ENCODE measurements at places on chromosomes 6 and 20.

- no peak for DNase-seq
Observed at GRCh38 chr6:404685-405423, 13.3 kb downstream of the IRF4 start.

DNA sequence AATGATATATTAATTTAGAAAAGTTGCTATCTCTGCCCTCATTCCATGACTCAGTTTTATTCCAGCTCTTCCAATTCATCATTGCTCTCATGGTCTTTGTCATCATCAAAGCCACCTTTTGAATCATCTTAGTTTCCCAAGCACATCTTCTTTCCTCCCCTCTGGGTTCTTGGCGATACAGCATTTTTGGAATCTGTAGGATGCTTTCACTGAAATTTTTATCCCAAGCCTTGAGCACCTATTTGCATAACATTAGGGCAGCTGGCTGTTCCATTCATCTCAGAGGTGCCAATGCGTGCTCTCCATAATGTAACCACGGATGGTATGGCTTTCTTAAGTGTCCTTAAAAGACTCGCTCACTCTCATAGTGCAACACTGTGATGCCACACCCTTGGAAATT, 100.4 kb downstream of the SNX5 start:
- DNase-seq, result no peak

DNA sequence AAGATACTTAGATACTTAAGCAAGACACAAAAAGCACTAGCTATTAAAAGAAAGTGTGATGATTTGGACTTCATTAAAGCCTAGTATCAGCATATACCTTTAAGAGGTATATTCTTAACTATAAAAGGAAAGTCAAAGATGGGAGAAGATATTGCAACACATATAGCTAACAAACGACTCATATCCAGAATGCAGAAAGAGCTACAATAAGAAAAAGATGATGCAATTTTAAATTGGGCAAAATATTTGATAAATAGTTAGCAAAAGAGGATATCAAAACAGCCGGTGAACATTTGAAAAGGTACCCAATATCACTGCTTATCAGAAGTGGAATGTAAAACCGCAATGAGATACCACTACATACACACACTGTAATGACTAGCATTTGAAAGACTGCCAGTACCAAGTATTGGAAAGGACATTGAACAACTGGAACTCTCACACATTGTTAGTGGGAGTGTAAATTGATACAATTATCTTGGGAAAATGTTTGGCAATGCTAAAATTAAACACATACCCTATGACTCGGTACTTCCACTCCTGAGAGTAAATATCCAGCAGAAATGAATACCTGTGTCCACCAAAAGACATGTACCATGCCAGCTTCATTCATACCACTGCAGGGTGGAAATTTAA, 25.7 kb downstream of the MUC22 start:
- no peak for DNase-seq

GRCh38 chr20:43243672-43244269, 54.1 kb upstream of the PTPRT start:
- DNase-seq, result no peak

GRCh38 chr6:26142026-26142425, 54.8 kb downstream of the HFE start:
- no peak for DNase-seq

DNA sequence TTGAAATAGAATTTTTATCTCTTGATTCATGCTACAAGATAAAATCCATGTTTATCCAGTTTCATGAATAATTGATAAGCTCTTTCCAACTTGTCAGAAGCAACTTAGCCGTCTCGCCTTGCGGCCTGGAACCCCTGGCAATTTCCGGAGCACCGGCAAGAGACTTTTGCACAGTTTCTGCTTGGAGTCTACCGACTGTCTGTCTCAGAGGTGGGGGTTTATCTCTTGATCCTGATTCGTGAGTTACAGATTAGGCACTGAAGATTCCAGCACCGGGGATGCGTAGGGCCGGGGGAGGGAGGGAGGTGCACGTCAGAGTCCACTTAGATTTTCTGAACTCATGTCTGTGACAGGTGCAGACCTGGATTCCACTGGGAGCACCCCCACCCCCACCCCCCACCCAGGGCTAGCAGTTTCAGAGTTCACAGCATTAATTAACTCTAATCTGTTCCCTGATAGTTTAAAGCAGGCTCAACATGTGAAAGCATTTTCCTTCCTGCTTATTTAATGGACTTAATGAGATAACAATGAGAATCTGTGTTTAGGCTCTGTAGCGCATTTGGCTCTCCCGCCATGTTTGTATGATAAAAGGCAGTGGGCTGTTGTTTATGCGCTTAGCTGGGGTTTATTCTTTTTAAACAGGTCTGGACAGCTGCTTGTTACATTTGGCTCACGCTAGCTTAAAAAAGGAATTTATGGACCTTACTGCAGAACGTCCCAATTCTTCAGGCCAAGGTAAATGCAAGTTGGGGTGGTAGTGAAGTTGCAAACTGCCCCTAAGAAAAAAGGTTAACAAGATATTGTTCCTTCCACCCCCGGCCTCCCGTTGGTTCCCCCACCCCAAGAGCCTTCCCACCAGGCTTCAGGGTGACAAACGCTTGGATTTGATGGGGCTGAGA, 8.1 kb upstream of the APCDD1L start:
- no peak for DNase-seq

GRCh38 chr20:9409981-9410380, 104.4 kb upstream of the LAMP5 start:
- no peak for DNase-seq

- DNase-seq, result no peak
Observed at GRCh38 chr20:36825385-36826104, 50.4 kb upstream of the TLDC2 start.

DNA sequence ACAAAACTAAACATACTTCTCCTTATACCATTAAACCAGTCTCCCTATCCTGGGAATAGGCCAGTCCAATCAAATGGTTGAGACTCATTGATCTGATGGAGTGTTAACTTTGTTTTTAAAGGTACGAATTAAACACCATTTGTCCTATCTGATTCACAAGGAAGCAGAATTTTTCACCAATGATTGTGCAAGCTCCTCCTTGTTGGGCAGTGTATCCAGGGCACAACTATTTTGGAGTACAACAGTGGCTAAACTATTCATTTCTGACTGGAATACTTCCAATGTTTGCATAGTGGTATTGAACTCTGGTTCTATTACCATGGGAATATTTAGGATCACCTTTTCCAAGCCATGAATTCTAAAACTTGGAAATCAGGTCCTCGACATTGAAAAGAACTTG, 5.4 kb upstream of the PPP1R3G start:
- DNase-seq, result no peak

- peak; percentile 75 for DNase-seq
Observed at GRCh38 chr6:37021356-37022129, 16.1 kb downstream of the FGD2 start.

Measured in activated CD4-positive, alpha-beta T cell treated with anti-CD3 and anti-CD28 coated beads for 48 hours (primary cell).